ENCODE measurements at places on chromosomes 5 and 9. TPM values are rescaled to one million over a fixed set of nuclear protein-coding genes. Genes with fewer than 3 reads are reported as not detected.

The BDP1 gene
- 17.6 TPM for total RNA-seq

GRCh38 chr5:56543441-56544388 lies 271.6 kb upstream of the MAP3K1 start:
- DNase-seq, result no peak
- no peaks in the 10 kb centered on the region for H3K4me1 ChIP-seq
- H3K36me3 ChIP-seq, result no peaks in the 10 kb centered on the region

The USP20 gene
- total RNA-seq, result 23.0 TPM

- no peaks in the 10 kb centered on the region for H3K4me1 ChIP-seq
- H3K27ac ChIP-seq, result no peak overlapping the region
- H3K27me3 ChIP-seq, result no peaks in the 10 kb centered on the region
- H3K36me3 ChIP-seq, result no peaks in the 10 kb centered on the region
- DNase-seq, result no peak
- no peak overlapping the region for H3K4me3 ChIP-seq
Observed at GRCh38 chr5:127203818-127204217, 86.8 kb upstream of the MEGF10 start.

The MARCOL gene
- total RNA-seq, result not detected

DNA sequence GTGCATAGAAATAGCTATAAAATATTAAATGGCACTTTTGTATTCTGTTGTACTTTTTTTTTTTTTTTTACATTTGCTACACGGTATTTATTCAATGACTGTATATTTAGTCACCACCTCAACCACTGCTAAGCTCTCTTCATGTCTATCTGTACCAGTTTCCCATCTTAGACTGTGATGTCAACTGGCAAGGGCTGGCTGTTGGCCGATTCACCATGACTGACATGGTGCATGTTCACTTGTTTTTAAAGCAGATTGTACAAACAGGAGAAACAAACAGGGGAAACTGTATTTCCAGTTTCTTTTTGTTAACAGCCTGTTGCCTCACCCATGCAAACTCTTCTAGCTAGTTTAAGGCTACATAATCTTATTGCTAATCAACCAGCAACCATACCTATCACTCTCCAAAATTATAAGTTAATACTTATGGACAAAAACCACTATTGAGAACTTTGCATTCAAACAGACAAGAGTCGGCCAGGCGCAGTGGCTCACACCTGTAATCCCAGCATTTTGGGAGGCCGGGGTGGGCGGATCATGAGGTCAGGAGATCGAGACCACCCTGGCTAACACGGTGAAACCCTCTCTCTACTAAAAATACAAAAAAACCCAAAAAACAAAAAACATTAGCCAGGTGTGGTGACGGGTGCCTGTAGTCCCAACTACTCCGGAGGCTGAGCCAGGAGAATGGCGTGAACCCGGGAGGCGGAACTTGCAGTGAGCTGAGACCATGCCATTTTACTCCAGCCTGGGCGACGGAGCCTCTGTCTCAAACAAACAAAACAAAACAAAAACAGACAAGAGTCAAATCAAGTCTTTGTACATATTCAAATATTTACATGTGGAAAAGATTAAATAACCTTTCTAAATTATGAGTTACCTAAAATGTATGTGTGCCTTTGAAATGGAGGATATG lies 13.2 kb downstream of the ZFAND5 start:
- H3K27ac ChIP-seq, result no peak overlapping the region
- H3K36me3 ChIP-seq, result peaks cover 2% of the 10 kb centered on the region
- no peak for DNase-seq
- no peaks in the 10 kb centered on the region for H3K4me1 ChIP-seq
- no peak overlapping the region for H3K4me3 ChIP-seq

The C5orf34 gene
- total RNA-seq, result 6.1 TPM
